ENCODE measurements at places on chromosomes 2 and 18.
A peak's percentile ranks its signal among the peaks of the same experiment; 100 is the strongest.

GRCh38 chr2:99659874-99660273 lies 170.1 kb upstream of the REV1 start:
- no peak for DNase-seq

DNA sequence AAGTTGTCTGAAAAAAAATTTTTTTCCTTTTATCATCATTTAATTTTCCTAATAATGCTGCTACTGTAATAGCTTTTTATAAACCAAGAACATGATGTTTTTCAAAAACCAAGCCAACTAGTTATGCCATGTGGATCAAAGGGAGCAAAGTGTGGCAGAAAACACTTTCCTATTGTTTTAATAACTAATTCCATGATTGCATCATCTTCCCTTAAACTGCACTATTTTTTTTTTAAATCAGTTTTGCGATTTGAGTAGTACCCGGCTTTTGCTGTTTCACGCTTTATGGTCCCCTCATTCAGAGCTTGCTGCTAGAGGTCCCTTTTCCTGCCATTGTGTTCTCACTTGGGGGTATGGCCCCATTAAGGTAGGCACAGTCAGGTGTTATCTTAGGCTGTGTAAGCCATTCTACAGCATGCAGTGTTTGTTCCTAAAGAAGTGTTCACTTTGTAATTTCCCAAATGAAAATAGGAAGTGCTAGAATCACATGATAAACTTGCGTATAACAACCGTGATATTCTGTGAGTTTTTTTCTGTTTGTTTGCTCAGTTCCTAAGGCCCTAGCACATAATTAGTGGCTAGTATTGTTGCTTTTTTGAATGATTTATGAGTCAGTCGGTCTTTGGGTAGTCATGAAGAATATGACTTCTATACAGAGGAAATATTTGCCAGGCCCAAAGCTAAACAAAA lies 225.8 kb downstream of the PTGR3 start:
- no peak for DNase-seq

GRCh38 chr2:18362696-18363095 lies 197.8 kb downstream of the RDH14 start:
- no peak for DNase-seq

GRCh38 chr2:208386541-208386940 lies 20.1 kb upstream of the PTH2R start:
- no peak for DNase-seq

DNA sequence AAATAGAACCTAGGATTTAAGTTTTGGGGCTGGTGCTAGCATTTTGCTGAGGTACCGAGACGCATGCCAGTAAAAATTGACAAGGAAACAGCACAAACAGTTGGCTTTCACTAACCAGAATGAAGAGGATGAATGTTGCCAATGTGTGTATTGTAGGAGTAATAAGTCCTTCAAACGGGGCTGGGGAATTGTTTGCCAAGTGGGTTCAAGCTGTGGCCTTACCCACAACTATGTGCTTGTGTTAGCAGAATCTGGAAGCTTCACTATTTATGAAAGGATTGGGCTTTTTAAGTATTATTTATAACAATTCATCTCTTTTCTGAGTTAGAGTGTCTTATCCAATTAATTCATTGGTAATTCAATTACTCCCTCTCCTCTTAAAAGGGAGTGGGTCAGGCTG lies 15.0 kb upstream of the KIF5C start:
- no peak for DNase-seq

DNA sequence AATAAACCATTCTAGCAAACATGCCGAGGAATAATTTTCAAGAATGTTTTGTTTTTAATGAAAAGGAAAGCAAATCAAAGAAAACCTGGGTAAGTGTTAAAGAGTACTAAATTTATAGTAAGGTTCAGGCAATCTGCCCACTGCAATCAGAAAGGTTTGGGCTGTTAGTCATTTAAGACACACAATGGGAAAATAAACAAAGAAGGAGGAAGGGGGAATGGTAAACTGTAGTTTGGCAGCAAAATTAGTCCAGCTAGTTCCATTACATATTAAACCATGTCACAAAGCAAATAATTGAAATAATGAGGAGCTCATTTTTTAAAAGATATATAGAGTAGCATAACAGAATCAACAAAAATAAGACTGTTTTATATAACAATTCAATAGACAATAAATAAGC lies 87.5 kb upstream of the COPS8 start:
- DNase-seq = no peak

DNA sequence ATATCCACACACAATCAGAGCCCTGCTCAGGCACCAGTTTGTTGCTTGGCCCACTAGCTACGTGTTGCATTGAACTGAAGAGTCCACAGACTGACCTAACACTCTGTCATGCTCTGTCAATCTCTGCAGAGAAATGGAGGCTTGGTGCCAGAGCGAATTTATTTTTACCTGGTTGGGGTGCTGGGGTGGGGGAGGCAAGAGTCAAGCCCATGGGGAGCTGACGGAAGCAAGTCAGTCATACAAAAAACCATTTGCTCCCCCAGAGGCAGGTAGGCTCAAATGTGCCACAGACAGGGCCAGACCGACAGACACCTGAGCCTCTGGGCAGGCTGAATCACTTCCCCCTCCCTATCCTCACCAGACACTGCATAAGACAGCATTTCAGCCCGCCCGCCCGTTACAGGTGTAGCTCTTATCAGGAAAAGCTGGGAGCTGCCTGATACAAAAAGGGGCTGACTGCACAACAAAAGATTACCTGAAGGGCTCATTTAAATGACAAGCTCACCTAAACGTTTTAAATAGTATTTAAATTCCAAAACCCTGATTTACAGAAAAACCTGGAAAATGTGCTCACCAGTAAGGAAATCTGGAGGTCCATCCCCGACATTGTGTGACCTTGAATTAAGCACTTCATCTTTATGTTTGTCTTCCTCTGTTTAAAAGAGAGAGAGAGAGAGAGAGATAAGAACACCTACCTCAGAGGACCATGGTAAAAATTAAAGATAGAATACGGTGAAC lies 2.1 kb upstream of the PCBP1 start:
- no peak for DNase-seq

DNA sequence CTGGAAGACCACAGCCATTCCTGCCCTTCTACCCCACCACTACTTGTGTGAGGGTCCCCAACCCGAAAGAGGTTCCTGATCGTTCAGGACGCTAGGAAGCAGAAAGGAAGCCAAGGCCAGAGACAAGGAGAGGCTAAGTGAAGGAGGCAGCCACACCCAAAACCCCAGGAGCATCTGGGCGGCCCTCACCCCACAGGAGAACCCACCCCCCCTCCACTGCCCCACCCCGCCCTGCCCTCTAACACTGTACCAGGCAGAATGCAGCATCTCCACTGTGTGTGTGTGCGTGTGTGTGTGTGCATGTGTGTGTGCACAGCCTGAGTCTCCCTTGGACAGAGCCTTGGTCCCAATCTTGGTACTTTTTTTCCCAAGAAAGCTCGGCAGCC lies 207.5 kb upstream of the HAAO start:
- DNase-seq = no peak

GRCh38 chr2:108548208-108549003 lies 14.1 kb downstream of the LIMS1 start:
- DNase-seq = no peak

DNA sequence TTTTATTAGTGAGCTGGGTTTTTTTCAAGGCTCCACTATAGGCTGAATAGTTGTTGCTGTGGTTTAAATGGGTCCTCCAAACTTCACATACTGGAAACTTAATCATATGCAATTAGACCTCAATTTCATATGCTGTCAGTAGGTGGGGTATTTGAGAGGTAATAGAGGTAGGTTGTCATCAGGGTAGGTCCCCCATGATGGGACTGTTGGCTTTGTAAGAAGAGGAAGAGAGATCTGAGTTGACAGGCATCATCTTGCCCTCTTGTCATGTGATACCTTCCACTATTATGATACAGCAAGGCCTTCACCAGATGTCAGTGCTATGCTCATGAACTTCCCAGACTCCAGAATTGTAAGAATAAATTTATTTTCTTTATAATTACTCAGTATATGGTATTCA lies 819.4 kb downstream of the LRP1B start:
- DNase-seq = no peak

DNA sequence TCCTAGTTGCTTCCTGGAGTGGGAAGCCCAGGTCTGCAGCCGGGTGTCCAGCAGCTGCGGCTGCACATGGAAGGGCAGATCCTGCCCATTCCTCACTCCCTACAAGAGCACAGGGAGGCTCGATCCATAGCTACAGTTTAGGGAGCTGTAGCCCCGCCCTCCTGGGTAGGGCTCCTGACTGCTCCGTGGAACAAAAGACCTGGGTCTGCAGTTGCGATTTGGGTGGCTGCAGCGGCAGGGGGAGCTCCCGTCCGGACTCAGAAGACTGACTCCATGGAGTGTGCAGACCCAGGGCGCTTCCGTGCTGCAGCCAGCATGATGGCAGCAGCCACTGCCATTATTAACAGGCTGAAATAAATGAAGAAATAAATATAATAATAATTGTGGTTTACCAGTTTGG lies 157.3 kb downstream of the CTNNA2 start:
- no peak for DNase-seq

GRCh38 chr2:96715658-96716057 lies 24.2 kb downstream of the LMAN2L start:
- no peak for DNase-seq

- peak; percentile 52 for DNase-seq
These were observed at the start of gene FIGN for GRCh38 chr2:163735685-163736432. FIGN (minus strand) TSS chr2:163736008; CDS start chr2:163734927, 1,081 bp downstream.

DNA sequence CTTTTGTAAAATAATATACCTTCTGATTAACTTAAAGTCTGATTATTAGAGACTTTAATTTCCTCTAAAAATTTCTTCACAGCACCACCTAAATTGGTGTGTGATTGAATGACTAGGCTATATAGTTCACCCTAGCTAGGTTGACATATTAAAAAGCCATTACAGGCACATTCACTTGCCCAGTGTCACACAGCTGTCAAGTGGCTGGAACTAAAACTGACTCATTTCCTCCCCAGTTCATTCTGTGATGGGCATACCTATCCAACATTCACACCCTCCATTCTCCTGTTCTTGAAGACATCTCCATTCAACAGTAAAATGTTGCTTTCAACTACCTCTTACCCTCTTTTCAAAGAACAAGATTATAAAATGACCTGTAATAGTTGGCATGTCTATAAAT lies 334.5 kb downstream of the ARHGAP15 start:
- no peak for DNase-seq

GRCh38 chr18:1090758-1091157 lies 186.1 kb downstream of the ADCYAP1 start:
- no peak for DNase-seq

- DNase-seq = no peak
These were observed 130.0 kb downstream of the PLCL1 start for GRCh38 chr2:197934261-197934933.

DNA sequence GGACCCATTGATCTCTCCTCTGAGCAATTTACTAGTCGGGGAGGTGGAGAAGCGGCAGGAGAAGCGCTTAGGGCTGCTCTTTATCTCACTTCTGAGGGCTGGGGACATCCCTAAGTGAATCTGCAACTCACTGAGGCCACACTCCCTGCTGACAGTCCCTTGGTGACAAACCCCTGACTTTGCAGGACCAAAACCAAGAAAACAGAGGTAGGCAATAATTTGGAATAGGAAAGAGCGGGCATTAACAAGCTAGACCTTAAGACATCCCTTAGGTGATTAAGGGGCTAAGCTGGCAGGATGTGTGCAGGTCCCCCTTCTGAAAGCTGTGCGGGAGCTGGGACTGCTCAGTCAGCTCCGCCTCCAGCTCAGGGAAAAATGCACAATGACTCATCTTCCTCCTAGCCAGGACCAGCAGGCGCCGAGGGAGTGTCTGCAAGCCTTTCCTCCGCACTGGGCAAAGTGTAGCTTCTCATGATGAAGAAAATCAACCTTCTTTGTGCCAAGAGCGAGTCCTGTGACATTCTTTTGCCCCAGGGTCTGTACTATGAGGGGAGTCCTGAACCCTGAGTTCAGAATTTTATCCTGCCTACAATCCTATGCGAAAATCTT lies 63.3 kb downstream of the BOD1L2 start:
- no peak for DNase-seq

GRCh38 chr2:168593713-168594112 lies 137.6 kb downstream of the CERS6 start:
- DNase-seq = no peak

DNA sequence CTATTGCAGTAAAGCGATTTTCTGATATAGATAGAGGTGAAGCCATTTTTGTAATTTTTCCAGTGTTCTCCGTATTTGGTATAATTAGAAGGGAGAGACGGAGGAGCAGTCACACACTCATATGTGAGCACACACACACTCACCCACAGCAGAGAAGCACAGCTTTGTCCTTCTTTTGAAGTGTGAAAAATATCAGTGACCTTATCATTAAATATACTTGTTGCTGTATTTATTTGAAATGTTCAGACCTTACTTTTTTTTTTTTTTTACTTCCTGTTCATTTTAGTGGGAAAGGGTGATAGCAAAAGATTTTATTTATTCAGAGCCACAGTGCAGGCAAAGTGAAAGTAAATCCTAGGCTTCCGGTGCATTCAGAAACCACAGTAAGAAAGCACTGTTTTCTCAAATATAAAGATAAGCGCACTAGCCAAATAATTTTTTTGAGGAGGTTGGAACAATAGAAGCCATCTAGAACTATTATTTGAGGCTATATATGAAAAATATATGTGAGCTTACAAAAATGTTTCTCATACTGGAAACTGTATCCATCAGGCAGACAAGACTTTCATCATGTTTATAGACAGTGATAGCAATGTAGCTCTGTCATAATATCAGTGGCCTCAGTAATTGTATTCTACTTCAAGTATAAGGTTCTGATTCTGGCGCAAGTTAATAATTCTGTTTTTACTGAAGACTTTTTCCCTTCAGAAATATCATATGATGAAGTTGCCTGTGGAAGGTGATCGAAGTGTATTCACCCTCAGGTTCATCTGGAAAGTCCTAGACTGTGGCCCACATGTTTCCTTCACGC lies 37.2 kb downstream of the TSHZ1 start:
- peak; percentile 40 for DNase-seq

- DNase-seq = no peak
These were observed 52.5 kb upstream of the SLC14A2 start for GRCh38 chr18:45562567-45563479.

DNA sequence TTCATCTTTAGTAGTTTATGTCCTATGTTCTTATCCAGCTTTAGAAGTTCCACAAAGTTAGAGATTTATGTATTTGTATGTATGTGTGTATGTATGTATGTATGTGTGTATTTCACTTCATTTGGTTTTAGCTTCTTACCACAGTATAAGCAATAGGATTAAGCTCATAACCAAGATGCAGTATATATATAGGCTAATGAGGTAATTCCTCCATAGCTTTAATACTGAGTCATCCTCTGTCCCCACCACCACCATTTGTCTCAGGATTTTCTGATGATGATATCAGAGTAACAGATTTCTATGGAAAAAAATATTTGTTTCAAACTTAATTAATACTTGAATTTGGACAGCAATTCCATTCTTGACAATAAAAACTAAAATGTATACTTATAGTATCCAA lies 159.2 kb downstream of the SOX11 start:
- no peak for DNase-seq
